ENCODE measurements at places on chromosomes 5 and 9.

DNA sequence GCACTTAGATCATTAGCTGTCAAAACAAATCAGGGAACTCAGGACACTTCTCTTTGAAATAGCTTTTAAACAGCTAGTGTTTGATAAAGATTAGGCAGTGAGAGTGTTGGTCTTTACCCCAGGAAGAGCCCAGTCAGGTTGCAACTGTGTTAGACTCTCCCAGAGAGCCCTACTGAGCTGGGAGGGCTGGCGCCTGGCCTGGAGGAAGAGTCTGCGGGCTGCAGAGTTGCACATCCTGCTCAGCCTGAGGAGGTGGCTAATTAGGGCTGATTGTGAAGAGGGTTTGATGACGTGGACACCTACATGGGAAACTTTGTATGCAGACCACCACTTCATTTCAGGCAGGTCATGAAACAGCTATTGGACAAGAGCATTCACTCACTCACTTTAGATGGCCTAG lies 112.0 kb downstream of the TMEM174 start:
- no peak overlapping the region for H3K27ac ChIP-seq
- DNase-seq: no peak
- no peaks in the 10 kb centered on the region for H3K4me1 ChIP-seq
- no peaks in the 10 kb centered on the region for H3K36me3 ChIP-seq
- no peaks in the 10 kb centered on the region for H3K27me3 ChIP-seq
- no peak overlapping the region for H3K4me3 ChIP-seq

DNA sequence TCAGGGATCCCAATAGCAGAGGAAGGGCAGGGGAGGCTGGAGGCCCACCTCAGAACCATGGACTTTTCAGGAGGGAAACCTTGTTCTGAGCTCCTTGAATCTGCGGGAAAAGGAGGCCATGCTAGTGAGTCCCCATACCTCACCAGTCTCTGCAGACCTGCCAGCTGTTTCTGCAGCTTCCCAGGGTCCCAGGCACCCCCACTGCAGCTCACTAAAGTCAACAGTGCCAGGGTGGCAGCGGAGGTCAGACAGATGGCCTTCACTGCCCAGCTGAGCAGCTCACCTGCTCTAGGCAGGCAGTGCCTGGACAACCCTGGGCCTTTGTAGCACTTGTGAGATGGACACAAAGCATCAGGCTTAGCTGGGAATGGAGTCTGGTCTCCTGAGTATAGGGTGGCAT lies 4.4 kb upstream of the SLC27A4 start:
- H3K27me3 ChIP-seq: no peaks in the 10 kb centered on the region
- no peaks in the 10 kb centered on the region for H3K4me1 ChIP-seq
- H3K4me3 ChIP-seq: no peak overlapping the region
- no peak for DNase-seq

GRCh38 chr5:135207866-135208265 lies 173.8 kb upstream of the PITX1 start:
- no peak overlapping the region for H3K27ac ChIP-seq
- H3K4me3 ChIP-seq: no peak overlapping the region
- no peak for DNase-seq
- H3K27me3 ChIP-seq: no peaks in the 10 kb centered on the region
- H3K36me3 ChIP-seq: no peaks in the 10 kb centered on the region

DNA sequence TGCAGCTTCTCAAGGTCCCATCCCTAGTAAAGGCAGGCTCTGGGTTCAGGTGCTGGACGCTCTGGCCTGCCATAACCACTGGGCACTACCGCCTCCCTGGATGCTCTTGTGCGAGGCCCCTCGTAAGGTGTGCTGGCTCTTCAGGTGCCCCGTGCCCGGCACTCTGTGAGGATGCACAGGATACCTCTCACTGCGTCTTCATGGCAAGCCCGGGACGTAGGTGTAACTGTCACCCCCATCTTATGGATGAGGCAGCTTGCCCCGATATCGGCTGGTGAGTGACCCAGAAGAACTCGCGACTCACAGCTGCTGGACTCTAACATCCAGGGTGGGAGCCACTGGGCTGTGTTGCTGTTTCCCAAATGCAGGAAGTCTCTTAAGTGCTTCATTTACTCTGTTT lies 79.0 kb downstream of the GTF3C4 start:
- no peaks in the 10 kb centered on the region for H3K4me1 ChIP-seq
- no peak overlapping the region for H3K4me3 ChIP-seq
- no peaks in the 10 kb centered on the region for H3K36me3 ChIP-seq

GRCh38 chr5:153749960-153750359 lies 259.5 kb downstream of the GRIA1 start:
- no peak for DNase-seq
- H3K27ac ChIP-seq: no peak overlapping the region
- no peaks in the 10 kb centered on the region for H3K36me3 ChIP-seq
- H3K27me3 ChIP-seq: no peaks in the 10 kb centered on the region
- no peaks in the 10 kb centered on the region for H3K4me1 ChIP-seq

DNA sequence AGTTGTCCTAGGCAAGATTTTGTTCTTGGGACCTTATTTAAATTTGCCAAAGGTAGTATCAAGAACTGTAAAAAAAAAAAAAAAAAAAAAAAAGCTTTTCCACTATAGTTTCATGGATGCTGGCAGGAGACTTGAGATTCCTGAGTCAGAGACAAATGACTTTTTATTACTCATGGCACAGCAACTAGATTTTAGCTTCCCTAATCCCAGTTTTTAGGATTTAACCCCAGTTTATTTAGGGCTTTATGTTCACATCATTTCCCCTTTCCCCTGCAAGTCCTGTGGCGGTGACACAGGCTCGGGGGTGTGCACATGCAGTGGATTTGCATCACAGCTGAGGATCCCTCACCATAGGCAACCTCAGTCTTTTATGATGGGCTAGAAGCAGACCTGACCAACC lies 144.9 kb downstream of the GOLPH3 start:
- no peaks in the 10 kb centered on the region for H3K4me1 ChIP-seq
- no peaks in the 10 kb centered on the region for H3K36me3 ChIP-seq
- no peaks in the 10 kb centered on the region for H3K27me3 ChIP-seq
- no peak overlapping the region for H3K27ac ChIP-seq
- DNase-seq: no peak
- H3K4me3 ChIP-seq: no peak overlapping the region

- H3K27ac ChIP-seq: peak overlapping the region; percentile 68
- no peaks in the 10 kb centered on the region for H3K36me3 ChIP-seq
- peak overlapping the region; percentile 17 for H3K4me3 ChIP-seq
- peak; percentile 79 for DNase-seq
Measured at GRCh38 chr5:179825655-179826182, 5.0 kb downstream of the SQSTM1 start.

DNA sequence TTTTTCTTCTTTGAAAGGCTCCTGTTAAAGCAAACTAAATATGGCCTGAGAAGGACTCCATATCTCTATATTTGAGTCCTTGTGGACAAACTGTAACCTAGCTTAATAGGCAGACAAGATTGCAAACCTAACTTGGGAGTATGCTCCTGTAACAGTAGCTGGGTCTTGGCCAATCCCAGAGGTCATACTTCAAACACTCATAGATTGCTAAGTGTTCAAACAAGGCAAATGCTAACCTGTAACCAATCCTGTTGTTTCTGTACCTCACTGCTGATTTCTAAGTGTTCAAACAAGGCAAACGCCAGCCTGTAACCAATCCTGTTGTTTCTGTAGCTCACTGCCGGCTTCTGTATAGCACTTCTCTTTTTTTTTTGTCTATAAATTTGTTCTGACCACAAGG lies 50.6 kb upstream of the CLK4 start:
- H3K36me3 ChIP-seq: no peaks in the 10 kb centered on the region
- H3K4me3 ChIP-seq: no peak overlapping the region
- no peaks in the 10 kb centered on the region for H3K27me3 ChIP-seq

DNA sequence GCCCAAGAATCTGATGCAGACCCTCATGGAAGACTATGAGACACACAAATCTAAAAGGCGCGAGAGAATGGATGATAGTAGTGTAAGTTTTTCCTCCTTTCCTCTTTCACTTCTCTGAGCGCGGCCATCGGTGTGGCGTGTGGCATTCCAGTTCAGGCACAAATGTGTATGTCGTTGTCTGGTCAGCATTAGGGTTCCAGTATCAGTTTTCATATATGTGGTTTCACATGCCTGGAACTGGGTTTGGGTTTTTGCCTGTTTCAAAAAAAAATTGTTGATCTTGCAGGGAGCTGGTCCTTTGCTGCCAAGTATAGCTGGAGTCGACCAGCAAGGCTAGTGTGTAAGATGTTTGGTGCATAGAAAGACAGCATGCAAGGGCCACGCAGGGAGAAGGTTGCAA lies 51.5 kb downstream of the C9orf152 start:
- H3K27ac ChIP-seq: no peak overlapping the region
- no peaks in the 10 kb centered on the region for H3K27me3 ChIP-seq
- H3K36me3 ChIP-seq: no peaks in the 10 kb centered on the region
- H3K4me1 ChIP-seq: no peaks in the 10 kb centered on the region
- no peak for DNase-seq

- no peaks in the 10 kb centered on the region for H3K27me3 ChIP-seq
- no peak overlapping the region for H3K27ac ChIP-seq
- no peaks in the 10 kb centered on the region for H3K36me3 ChIP-seq
- no peak for DNase-seq
Measured at GRCh38 chr5:112694853-112695709, 42.6 kb upstream of the APC start.

DNA sequence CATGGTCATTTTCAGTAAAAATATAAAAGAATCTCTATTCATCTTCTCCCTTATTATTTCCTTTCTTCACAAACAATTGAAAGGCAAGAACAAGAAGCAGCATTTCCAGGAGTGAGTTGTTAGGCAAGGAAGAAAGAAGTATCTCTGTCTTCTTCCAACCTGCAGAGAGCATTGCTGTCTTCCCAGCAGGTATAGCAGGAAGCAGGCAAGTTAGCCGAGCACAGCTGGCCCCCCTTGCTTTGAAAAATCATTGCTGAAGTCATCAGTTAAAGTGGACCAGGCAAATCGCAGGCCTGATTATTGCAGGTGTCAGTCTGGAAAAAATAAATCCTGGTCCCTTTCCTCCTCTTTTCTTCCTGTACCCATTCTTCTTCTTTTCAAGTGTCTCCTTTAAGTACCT lies 353.1 kb upstream of the BRINP1 start:
- H3K27ac ChIP-seq: no peak overlapping the region
- no peaks in the 10 kb centered on the region for H3K4me1 ChIP-seq
- no peaks in the 10 kb centered on the region for H3K36me3 ChIP-seq
- DNase-seq: no peak

DNA sequence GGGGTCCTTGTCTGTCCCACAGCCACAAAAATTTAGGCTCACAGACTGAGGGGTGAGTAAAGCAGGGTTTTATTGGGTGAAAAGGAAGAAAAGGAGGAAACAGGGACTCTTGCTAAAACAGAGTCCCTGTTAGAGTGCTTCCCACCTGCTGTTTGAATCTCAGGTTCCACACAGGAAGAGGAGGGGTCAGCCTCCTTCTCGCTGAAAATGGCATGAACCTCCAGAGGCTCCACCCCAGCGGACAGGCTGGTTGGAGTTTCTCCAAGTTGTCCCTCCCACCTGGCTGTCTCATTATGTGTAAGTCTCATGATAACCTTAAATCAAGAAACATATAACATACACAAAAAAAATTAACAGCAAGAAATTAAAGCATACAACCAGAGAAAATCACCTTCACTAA lies 28.3 kb upstream of the UHRF2 start:
- no peak overlapping the region for H3K27ac ChIP-seq
- no peaks in the 10 kb centered on the region for H3K27me3 ChIP-seq
- no peak overlapping the region for H3K4me3 ChIP-seq
- no peaks in the 10 kb centered on the region for H3K4me1 ChIP-seq
- no peaks in the 10 kb centered on the region for H3K36me3 ChIP-seq

- no peak overlapping the region for H3K27ac ChIP-seq
- no peak for DNase-seq
- no peaks in the 10 kb centered on the region for H3K27me3 ChIP-seq
- no peaks in the 10 kb centered on the region for H3K4me1 ChIP-seq
Measured at GRCh38 chr5:2732850-2733249, 18.6 kb downstream of the IRX2 start.

DNA sequence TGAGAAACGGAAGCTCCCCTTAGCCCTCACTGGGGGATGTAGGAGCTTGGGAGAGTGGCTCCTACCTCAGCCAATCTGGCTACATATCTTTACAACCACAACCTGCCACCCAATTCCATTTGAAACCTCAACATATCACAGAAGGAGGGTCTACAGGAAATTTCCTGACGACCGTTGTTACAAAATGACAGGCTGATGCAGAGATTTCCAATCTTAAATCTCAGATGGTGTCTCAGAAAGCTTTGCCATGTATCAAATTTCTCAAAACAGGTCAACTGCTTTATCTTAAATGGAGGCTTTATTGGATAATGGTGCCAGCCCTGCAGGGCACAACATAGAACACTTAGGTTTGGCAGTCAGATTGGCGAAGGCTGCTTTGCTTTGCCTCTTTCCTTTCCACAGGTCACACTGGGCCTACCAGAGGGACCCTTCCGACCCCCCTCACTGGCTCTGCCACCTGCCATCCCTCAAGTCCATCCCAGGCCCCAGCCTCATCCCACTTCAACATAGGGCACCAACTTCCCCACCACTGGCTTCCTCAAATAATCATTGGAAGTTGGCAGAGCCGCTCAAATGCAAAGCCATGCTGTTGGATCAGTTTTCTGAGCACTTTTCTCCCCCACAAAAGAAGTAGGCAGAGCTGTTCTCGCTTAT lies 11.1 kb upstream of the SPATA31E1 start:
- no peak overlapping the region for H3K27ac ChIP-seq
- H3K4me1 ChIP-seq: no peaks in the 10 kb centered on the region
- no peaks in the 10 kb centered on the region for H3K36me3 ChIP-seq

- DNase-seq: no peak
- no peak overlapping the region for H3K4me3 ChIP-seq
- no peaks in the 10 kb centered on the region for H3K4me1 ChIP-seq
- no peaks in the 10 kb centered on the region for H3K27me3 ChIP-seq
- H3K36me3 ChIP-seq: no peaks in the 10 kb centered on the region
Measured at GRCh38 chr9:98330831-98331230, 75.4 kb upstream of the TBC1D2 start.

DNA sequence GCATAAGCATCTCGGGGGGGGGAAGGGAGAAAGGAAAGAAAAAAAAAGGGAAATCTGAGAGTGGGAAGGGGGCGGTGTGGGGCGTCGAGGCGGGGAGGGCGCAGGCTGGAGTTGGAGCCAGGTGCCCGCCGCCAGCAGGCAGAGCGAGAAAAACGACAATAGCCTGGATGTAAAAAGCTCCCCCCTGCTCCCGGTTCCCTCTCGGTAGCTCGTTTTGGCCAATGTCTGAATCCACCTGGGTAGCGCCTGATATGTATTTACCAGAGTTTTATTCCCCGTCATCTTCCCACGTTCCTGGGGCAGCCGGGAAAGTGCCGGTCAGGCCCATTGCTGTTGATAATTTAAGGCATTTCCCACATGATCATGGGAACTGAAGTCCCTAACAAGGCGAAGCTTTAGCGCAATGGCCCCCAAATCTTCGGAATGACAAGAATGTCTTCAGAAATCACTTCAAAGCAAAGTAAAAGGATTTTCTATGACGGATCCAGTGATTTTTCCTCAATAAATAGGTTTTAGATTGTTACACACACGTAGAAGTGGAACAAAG lies 3.0 kb upstream of the OTP start:
- no peak for DNase-seq
- peaks cover 38% of the 10 kb centered on the region for H3K4me1 ChIP-seq
- no peak overlapping the region for H3K27ac ChIP-seq
- no peak overlapping the region for H3K4me3 ChIP-seq
- H3K36me3 ChIP-seq: no peaks in the 10 kb centered on the region

- no peak for DNase-seq
- no peaks in the 10 kb centered on the region for H3K4me1 ChIP-seq
- no peaks in the 10 kb centered on the region for H3K27me3 ChIP-seq
- no peak overlapping the region for H3K27ac ChIP-seq
- H3K4me3 ChIP-seq: no peak overlapping the region
- H3K36me3 ChIP-seq: no peaks in the 10 kb centered on the region
Measured at GRCh38 chr9:129500161-129500862, 120.6 kb downstream of the C9orf50 start.

Measured in Peyer's patch (tissue), 4 donors.